ENCODE measurements at places on chromosomes 1 and 21.

DNA sequence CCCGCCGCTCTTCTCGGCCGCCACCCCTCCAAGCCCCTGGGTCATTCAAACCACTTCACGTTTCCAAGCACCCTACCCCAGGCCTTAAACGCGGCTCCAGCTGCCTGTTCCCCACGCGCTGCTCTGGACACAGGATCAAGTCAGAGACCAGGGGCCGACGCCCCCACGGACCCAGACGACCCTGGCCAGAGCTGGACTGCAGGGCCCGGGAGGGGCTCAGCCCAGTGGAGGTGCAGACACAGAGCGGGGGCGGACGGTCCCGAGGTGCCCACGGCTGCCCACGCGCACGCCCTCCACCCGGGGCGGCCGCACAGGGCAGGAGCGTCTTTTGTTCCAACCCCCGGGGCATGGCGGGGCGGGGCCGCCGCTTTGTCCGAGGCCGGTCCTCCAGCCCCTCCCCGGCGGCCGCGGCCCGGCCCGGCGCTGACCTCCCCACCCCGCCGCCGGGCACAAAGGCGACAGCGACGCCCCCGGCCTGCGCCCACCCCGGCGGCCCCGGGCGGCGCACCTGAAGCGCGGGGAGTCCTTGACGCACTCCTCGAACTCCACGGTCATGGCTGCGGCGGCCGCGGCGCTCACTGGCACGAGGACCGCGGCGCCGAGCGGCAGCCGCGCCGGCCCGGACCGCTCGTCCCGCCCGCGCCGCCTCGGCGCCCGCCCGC is 338 bp downstream of the ACAP3 start:
- peak; percentile 39 for DNase-seq

DNA sequence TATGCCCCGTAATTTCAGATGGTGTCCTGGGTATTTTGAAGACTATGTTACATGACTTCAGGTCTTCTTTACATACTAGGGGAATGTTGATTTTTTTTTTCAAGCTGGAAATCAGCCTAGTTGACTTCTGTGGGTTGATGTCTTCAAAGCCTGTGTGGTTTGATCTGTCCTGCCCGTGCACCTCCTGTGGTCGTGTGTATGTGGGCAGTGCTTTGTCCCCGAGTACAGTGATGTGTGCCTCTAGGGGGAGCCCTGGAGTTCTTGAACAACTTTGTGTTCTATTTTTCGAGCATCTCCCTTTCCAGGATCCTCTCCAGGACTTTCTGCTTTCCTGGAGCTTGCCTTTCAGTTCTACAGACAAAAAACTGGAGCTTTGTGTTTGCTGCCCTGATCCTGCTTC is 28.9 kb downstream of the OBSCN start:
- DNase-seq, result no peak

DNA sequence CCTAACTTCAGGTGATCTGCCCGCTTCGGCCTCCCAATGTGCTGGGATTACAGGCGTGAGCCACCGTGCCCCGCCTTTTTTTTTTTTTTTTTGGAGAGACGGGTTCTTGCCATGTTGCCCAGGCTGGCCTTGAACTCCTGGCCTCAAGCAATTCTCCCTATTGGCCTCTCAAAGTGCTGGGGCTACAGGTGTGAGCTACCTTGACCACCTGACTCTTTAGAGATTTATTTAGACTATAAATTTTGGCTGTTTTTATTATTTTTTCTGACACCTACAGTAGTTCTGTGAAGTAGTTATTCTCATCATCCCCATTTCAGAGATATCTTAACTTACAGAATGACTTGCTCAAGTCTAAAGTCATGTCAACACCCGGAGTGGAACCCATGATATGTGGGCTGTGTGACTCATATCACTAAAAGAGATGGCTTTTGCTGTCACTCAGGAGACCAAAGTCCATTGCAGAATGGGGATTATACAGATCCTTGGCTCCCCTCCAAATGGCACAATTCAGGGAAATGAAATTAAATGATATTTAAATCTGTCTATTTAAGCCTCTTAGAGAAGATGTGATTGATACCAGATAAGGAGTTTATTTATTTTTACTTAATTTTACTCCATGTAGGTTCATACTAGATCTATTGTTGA is 93.2 kb downstream of the CTH start:
- no peak for DNase-seq

DNA sequence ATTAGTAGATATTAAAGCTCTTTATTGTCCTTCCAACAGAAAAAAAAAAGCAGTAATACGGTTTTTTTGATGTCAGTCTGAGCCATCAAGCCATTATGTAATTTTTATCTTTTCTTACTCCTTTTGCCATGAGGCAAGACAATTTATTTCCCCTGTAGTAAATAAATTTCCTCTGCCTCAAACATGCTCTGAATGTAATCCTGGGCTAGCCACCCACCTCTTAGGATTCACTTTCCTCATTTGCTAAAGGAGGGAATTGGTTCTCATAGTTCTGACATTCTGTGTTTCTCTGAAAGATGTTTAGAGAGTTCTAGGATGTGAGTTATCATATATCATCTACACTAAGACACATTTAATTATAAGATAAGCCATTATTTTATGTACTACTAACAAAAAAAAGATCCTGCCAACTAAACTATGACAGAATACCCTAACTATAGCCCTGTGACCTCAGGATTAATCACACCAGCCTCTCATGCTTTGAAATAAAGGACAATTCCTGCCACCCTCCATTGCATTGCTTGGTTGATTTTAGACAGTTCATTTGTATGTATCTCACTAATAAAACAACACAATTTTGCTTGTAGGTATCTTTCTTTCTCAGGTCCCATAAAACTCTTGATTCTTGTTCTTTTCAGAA is 34.0 kb upstream of the RAP1A start:
- no peak for DNase-seq

- DNase-seq, result peak; percentile 47
Observed at GRCh38 chr1:150008699-150009098, 1.8 kb downstream of the OTUD7B start.

DNA sequence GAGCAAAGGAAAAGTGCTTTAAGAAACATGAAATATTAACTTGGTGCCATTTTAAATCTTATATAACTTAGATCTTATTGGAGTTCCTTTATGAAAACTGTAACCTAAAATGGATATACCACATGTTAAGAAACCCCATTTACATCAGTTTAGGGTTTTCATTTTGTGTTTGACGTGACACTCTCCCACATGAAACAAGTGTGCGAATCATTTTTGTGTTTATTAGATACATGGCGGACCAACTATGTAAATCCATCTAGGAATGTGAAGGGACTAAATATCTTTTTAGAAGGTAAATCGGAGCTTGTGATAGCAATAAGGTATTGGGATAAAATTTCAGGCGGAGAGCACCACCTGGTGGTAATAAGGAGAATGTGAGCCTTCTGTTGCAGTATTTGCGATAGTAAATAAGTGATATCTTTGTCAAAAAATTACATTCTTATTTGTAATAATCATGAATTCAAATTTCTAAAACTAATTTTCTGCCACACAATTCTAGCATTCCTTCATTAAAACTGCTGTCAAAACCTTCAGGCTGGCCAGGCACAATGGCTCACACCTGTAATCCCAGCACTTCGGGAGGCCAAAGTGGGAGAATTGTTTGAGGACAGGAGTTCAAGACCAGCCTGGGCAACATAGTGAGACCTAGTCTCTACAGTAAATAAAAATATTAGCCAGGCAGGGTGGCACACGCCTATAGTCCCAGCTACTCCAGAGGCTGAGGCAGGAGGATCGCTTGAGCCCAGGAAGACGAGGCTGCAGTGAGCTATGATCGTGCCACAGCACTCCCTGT is 31.3 kb downstream of the SMAP2 start:
- peak; percentile 76 for DNase-seq

- DNase-seq, result no peak
Observed at GRCh38 chr1:29563571-29563970, 327.2 kb downstream of the PTPRU start.

GRCh38 chr1:32303997-32304622 is 12.2 kb downstream of the HDAC1 start:
- DNase-seq, result no peak

DNA sequence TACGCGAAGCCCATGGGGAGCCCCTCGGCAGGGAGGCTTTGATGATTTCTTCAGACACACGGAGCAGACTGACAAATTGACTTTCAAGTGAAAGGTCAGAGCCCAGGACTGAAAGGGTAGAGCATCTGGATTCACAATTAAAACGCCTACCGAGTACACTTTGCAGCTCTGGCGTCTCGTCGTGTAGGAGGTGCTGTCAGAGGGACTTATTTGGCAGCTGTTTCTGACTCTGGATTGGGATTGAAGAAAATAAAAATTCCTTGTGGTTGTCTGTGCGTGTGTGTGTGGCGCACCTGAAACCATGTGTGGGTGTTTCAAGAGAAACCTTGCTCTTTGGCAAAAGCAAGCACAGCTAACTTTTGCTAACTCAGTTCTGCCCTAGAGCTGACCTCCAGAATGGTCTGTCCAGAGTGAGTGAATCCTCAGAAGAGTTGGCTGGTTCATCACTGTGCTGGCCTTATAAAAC is 348.7 kb downstream of the HLX start:
- no peak for DNase-seq

DNA sequence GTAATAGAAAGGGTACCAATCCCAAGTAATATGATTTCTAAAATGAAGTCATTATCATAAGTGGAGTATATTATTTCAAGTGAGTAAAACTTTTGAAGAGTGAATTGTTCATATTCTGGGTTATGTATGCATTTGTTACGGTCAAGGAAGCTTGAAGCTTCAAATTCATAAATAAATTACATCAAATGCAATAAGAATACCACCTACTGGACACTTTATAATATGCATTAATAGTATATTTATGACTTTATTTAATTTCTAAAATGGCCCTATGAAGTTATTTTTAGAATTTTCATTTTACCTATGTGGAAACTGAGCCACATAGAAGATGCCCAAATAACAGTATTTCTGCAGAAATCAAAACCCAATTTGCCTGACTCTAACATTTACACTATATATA is 260.6 kb downstream of the SMYD3 start:
- no peak for DNase-seq

DNA sequence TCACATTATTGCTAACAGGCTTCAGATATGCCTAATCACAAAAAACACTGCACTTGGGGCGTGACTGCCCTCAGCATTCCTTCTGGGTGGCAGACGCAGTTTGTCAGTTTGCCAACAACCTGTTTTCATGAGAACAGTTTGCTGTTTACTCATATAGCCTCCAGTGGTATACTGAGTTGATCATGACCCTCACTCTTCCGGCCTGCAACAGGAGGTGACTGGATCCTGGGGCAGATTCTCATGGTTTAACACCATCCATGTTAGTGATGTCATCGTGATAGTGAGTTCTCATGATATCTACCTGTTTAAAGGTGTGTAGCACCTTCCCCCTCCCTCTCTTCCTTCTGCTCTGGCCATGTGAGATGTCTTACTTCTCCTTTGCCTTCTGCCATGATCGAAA is 555.2 kb downstream of the PLPP3 start:
- no peak for DNase-seq

DNA sequence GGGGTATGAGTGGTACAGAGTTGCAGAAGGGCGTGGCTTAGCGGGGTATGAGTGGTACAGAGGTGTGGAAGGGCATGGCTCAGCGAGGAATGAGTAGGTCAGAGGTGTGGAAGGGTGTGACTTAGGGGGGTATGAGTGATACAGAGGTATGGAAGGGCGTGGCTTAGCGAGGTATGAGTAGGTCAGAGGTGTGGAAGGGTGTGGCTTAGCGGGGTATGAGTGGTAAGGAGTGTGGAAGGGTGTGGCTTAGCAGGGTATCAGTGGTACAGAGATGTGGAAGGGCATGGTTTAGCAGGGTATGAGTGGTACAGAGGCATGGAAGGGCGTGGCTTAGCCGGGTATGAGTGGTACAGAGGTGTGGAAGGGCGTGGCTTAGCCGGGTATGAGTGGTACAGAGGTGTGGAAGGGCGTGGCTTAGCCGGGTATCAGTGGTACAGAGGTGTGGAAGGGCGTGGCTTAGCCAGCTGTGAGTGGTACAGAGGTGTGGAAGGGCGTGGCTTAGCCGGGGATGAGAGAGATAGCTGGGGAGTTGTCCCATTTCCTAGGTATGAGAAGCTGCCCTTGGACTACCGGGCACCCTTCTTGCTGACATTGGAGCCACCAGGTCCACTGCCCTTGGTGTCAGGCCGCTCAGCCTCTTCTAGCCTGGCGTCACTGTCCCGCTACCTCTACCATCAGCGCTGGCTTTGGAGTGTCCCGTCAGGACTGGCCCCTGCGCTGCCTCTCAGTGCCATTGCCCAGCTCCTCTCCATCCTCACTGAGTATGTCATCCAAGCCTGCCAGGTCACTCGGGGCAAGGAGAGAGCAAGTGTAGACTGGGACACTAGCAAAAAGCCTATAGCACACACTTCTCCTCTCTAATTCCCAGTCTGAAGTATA is 29.8 kb downstream of the HYI start:
- no peak for DNase-seq

- no peak for DNase-seq
Observed at GRCh38 chr1:186187601-186188000, 187.5 kb downstream of the TPR start.

DNA sequence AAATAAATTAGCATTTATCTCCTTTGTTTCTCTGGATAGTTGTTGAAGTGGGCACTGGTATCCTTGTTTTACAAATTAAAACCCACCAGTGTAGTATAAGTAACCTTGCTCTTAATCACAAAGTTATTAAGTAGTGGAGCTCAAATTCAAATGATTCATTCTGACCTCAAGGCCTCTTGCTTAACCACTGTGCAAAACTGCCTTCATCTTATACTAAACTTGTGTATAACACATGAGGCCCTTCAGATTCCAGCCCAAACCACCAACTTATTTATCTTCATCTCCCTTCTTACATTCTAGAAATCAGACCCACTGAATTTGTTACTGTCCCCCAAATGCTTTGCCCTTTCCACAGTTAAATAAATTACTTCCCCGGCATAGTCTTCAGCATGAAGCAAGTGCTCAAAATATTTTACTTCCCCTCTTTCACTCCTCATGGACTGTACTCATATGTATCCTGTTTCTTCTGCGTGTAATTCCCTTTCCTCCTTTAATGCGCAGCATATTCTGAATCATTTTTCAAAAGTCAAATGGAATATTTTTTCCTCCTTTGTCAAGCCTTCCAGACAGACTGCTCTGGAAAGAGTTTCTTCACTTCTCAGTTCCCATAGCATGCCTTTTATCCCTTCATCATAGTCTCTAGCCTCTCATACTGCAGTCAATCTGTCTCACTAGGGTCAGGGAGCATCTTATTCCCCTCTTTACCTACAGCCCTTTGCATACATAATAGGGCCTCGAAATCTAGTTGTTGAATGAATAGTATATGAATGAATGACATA is 19.0 kb upstream of the DNASE2B start:
- no peak for DNase-seq

DNA sequence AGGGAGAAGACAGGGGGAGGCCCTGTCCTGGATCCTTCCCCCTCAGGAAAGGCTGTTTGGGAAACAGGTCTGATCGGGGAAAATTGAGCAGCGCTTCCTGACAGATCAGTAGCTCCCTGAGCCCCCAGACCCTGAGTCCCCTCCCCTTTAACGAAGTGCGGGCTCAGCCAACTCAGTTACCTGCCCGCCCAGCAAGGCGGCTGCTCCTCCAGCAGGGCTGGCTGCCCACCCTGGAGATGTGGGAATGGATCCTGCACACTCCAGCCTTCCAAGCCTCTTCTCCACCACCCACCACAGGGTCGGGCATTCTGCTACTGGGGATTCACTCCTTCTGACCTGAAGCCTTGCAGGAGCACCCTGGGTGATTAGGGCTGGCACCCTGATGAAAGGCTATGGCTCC is 27.6 kb upstream of the LAPTM5 start:
- DNase-seq, result no peak

- no peak for DNase-seq
Observed at GRCh38 chr1:238642231-238642630, 744.1 kb upstream of the CHRM3 start.

GRCh38 chr1:223662943-223663342 is 2.6 kb downstream of the CAPN8 start:
- DNase-seq, result no peak

All from globus pallidus (tissue), 1 donor.